Dermis blood vessel endothelial cell (primary cell): ENCODE measurements at places on chromosomes 7 and 10.

- no peak for DNase-seq
Observed at GRCh38 chr7:136884492-136884891, 16.0 kb downstream of the CHRM2 start.

DNA sequence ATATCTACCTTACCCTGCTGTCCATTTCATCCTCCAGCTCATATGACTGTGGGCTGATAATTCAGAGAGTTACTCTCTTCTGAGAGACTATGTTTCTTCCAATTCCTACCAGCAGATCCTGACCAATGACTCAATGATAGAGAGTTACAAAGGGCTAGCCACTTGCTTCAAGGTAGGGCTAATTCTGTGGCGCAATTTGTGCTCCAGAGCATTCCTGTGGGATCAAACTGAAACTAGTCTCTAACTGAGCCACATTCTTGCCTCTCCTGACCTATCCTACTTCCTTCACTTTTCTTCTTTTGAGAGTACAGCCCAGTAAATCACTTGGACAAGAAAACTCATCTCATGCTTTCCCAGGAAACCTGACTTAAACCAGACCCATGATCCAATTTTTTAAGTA lies 17.9 kb upstream of the ASZ1 start:
- no peak for DNase-seq

GRCh38 chr10:9238041-9238440 lies 1183.6 kb downstream of the GATA3 start:
- no peak for DNase-seq

DNA sequence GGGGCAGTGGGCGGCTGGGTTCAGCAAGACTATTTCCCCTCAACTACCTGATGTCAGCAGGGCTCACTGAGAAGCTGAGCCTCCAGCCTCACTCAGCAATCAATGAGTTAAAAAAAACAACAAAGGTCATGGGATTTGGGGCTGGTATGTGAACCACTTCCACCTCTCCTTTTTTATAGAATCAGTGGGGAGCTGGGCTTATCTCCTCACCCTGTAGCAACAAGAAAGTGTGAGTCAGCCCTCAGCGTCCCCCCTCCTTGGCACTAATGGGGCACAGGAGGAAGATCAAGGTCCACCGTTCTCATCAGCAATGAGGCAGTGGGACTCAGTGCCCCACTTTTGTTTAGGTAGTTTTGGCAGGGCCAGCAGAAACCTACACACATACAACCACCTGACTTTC lies 823.5 kb upstream of the POM121L12 start:
- DNase-seq = no peak

DNA sequence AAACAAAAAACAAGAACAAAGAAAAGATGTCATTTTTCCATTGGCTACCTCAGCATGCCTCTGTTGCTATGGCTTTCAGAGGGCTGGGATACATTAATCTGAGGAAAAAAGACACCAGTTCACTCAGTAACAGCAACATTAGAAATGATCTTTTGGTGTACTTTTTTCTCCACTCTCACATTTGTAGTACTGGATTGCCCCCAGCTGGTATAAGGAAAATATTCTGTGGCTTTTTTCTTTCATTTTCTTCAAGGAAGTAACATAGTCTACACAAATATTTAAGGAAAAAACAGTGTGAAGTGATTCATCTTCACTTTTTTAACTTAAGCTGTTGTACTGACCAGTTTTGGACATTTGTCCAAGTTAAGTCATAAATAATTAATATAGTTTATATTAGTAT lies 482.3 kb downstream of the SORCS1 start:
- no peak for DNase-seq
